ENCODE measurements at places on chromosomes 6 and 20.

GRCh38 chr6:126631363-126631762 lies 291.4 kb downstream of the CENPW start:
- no peak for DNase-seq

DNA sequence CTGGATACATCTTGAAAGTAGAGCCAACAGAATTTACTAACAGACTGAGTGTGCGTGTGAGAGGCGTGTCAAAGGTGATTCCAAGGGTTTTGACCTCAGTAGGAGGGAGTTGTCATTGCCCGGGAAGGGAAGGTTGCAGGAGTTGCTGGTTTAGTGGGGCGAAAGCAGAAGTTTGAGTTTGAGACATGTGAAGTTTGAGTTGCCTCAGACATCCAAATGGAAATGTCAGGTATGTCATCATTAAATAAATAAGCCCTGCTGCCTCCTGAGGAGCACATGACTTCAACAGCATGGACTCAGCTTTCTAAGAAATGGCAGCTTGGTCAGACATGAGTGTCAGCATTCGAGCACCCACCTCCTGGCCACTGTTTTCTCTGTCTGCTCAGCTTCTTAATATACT lies 26.6 kb upstream of the TGM2 start:
- no peak for DNase-seq

- no peak for DNase-seq
Observed at GRCh38 chr6:117414770-117415169, 11.0 kb downstream of the ROS1 start.

DNA sequence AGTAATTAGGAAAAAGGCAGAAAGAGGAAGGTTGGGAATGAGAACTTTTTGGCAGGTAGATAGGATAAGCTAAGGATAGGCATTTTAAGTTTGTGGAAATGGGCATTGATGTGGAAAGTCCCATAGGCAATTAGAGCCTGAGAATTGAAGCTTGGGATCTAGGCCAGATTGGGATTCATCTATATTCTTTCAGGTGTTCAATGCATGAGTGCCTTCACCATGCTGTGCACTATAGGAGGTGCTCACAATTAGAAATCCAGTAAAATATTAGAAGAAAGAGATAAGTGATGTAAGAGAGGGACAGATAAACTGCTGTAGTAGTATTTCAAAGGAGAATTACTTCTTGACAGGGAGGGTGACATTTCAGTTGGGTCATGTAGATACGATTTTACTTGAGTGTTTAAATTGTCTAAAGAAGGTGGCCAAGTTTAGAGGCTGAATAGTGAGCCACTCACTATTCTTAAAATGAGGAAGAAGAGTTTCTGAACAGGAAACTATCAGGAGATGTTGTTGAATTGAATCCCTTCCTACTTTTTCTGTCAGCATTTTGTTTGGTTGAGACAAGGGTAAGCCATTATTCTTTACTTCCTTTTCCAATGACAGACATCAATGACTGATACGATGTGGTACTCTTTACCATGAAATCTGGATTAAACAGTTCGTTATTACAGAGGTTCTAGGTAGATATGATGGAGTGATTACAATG lies 31.0 kb upstream of the CTAGE9 start:
- DNase-seq, result no peak

DNA sequence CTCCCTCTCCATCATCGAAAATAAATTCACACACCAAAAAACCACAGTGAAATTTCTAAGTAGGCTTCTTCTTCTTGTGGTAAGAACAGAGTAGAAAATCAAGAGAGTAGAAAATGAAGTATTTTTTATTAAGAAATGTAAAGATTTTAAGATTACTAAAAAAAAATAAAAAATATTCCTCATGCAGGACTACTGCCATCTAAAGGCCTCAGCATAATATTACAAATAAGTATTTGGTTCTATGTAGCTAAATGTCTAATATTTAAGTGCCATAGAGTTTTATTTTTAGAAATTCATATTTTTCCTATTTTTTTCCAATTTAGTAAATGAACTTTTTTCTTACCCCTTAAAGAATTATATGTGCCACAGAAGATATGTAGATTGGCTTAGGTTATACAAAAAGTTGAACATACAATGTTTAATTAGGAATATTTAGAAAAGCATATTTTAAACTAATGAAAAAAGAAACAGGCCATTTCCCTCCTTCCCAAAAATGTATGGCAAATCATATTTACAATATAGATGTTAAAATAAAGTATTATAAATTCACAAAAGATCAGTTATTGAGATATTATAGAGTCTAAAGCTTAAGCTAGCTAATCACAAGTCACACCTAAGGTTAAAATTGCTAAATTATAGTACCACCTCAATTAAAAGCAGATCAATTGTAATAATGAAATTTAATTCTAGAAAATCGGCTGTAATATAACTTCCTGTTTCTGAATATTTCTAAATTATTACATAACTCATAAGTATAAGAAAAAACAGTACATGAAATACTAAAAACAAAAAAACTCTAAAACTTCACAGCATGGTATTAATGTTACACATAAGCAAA lies 3.5 kb upstream of the NT5DC1 start:
- DNase-seq, result no peak

DNA sequence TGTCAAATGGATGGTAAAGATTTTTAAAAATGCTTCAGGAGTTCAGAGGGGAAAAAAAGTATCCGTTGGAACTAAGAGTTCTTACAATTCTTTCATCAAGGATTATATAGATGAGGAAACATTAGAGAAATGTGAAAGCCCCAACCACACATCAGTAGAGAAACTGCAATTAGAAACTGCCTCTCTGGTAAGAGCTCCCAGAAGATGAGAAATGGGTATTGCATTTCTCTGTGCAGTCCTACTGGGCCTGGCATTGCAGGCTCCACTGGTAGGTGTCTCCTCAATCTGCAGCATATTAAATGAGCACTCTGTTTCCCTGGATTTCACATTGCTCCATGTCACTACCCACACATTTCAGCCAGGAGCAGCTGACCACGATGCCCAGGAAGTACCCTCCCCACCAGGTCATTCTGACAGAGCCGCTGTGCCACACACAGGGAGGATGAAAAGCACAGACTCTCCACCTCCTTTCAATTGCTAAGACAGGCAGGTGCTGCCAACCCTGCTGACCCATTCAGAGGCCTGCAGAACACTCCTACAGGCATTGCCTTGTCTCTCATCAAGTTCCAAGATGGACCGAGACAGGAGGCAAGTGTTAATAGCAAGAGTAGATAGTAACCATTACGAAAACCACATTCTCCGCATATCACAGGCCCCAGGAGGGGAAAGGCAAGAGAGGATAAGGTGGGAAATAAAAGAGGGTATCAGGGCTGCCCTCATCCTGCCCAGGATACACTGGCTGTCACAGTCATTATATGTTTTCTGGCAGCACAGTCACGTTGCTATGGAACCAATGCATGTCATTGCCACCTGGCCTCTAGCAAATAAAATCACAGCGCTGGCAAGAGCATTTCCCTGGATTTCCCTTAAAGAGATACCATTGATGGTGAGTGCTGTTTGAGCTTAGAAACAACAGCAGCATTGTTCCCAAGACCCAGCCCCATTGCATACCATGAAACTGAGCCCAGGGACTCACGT lies 241.7 kb downstream of the ATXN1 start:
- no peak for DNase-seq

- DNase-seq, result no peak
Observed at GRCh38 chr6:118536478-118536877, 11.6 kb upstream of the PLN start.

Data from endothelial cell (in vitro differentiated cells).